ENCODE measurements at places on chromosomes 11 and 22.

DNA sequence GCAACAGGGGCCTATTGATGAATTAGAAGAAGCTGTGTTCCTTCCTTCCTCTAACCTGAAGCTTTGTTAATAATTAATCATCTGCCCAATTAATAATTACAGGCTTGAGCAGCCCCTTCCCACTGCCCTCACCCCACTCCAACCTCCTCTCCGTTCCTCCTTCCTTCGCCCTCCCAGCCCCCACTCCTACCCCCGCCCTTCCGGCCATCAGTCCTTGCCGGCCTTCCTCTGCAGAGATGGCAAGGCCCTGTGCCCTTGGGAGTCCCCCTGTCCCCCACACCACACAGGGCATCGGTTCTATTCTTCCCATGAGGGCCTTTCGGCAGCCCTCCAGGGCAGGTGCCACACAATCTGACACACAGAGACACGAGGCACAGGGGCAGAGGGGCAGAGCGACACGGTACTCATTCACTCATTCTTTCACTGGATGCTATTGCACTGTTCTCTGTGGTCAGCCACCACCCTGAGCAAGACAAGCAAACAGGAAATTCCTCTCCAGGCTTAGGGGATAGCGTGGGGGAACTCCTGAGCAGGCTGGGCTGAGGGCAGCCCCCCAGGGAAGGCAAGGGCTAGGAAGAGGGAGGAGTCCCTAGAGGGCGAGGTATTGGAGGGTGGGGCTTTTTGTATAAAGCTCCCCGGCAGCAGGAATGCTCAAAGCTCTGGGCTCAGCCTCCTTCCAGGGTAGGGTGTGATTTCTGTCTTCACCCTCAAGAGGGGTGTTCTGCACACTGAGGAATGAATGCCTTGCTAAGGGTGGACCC is 14.7 kb downstream of the MGAT3 start:
- no peak for DNase-seq

GRCh38 chr11:123034597-123034996 is 27.3 kb downstream of the HSPA8 start:
- DNase-seq, result no peak

DNA sequence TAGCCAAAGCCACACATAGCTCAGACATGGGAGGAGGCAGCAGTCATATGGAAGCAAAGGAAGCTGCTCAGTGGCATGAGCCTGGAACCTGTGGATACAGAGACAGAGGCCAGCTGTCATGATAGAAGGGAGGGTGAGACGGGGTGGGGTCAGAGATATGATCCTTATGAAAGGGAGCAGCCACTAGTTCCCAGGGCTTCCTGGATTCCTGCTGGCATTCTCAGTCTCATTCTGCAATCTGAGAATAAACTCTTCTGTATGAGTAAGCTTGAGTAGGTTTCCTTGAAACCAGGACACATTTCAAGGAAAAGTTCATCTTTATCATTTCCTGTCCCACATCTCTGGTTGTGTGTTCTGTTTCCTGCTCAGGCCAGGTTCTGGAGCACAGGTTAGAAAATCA is 220.2 kb upstream of the SNX19 start:
- no peak for DNase-seq

DNA sequence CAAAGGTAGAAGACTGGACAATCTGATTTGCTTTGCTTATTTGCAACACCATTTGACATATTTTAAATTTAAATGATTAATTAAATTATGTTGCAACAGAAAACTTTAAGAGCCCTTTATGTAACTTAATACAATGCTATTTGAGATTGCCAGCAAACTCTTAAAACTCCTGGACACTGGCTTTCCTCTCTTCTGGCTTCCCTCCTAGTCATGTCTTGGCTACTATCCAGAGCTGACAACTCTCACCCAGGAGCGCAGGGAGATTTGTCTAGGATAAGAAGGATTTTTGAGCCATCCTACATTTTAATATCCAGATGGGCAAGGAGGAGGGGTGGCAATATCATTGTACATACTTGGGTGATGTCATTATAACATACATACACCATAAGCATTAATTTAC is 134.3 kb downstream of the ELP4 start:
- peak; percentile 29 for DNase-seq

- no peak for DNase-seq
Observed at GRCh38 chr11:85779956-85780640, 30.8 kb downstream of the SYTL2 start.

- no peak for DNase-seq
Observed at GRCh38 chr22:48389916-48390315, 1437.8 kb downstream of the BRD1 start.

- DNase-seq, result no peak
Observed at GRCh38 chr11:110772863-110773262, 60.6 kb upstream of the ARHGAP20 start.

- no peak for DNase-seq
Observed at GRCh38 chr11:76209375-76209972, 3.2 kb upstream of the WNT11 start.

DNA sequence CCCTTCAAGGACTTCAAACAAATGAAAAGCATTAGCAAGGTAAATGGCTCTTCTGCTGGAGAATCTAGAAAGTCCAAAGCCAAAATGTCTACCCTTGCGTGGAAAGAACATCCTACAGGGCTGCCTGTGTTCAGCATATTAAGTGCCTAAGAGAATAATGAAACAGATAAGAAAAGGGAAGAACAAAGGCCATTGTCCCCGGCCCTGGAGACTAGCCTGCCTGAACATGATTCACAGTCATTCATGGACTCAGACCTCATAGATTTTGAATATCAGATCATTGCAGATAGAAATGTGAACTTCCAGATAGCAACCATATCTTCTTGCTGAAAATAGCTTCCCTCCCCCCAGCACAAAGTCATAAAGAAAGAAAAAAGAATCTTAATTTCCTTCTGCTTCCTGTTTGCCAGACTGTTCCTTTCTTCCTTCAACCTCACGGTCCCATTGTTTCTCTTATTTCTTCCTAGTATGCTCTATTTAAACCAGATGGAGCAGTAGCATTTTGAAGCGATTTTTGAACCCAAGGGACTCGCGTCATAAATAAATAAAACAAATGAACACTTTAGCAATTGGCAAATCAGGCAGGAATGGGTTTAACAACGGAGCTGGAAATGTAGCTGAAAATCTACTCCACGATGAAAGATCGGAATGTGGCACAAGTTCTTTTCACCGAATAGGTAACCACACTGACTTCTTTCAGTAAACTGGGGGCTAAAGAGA is 408.2 kb upstream of the CCDC90B start:
- peak; percentile 80 for DNase-seq

DNA sequence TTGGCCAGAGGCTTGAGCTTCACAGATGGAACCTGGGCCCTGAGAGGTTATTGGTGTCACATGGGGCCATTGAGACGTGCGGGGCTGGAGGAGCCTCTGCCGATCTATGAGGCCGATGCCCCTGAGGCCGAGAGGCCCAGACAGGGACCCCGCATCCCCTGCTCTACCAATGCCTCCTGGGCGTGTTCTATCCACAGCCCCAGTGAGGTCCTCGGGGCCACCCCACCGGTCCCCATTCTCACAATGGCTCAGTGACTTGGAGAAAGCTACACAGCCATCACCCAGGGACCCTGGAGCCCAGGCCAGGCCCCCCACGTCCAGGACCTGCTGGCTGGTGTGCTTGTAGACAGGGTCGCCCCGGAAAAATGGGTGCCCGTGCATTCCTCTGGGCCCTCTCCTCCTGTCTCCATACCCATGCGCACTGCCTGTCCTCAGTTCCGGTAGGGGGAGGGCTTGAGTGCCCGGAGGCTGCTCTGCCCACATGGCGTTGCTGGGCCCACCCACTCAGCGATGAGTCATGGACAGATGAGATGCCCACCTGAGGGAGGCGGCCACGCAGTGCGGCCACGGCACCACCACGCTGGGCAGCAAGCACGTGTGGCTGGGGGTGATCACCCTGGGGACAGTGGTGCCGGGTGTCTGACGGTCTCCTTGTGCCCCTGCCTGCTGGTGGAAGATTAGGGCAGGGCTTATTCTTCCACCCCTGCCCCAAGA is 1224.7 kb downstream of the BRD1 start:
- no peak for DNase-seq

- DNase-seq, result no peak
Observed at GRCh38 chr22:45710469-45710868, 38.8 kb downstream of the ATXN10 start.

DNA sequence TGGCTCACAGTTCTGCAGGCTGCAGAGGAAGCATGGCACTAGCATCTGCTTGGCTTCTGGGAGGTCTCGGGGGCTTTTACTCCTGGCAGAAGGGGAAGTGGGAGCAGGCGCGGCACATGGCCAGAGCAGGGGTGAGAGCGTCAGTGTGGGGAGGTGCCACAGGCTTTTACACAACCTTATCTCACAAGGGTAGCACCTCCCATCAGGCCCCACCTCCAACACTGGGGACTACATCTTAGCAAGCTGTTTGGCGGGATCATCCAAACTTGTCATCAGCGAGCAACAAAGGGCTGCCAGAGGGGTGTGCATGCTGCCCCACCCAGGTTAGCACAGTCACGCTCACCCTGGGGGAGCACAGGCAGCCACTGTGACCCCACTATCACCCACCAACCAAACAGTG is 18.9 kb upstream of the YPEL1 start:
- no peak for DNase-seq

- DNase-seq, result peak; percentile 23
Observed at GRCh38 chr11:76604626-76605241, 65.8 kb downstream of the LRRC32 start.

- DNase-seq, result no peak
Observed at GRCh38 chr22:43438666-43439347, 27.0 kb downstream of the MPPED1 start.

DNA sequence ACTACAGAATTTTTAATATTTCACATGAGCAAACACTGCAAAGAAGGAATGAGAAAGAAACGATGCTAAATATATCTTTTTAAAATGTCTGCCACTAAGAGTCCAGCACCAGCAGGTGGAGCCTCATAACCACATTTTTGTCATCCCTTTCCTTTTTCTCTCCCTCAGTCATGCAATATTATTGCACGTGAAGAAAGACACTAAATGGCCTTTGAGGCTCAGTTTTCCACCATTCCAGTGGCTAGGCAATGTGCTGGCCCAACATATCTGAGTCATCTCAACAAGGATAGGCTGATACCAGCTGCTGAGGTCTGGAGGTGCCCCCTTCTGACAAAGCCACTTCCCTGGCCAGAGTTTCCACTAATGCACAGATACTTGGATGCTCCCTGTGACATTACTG is 1.8 kb downstream of the ALKBH8 start:
- DNase-seq, result no peak

DNA sequence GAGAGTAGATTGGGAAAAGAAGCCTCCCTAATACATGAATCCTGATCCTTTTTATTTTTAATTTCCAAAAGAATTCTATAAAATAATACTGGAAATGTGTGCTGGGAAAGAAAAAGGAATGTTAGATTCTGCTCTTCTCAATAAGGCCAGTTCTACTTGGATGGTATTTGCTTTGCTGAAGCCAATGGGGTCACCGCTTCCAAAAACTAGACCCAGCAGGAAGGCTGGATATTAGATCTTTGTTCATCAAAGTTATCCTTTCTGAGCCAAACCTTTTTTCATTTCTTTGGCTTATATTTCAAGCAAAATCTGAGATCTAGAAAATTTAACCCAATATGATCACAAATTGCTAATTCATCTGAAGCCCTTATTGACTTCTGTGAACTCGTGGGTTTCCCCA is 41.4 kb downstream of the SCUBE2 start:
- no peak for DNase-seq

DNA sequence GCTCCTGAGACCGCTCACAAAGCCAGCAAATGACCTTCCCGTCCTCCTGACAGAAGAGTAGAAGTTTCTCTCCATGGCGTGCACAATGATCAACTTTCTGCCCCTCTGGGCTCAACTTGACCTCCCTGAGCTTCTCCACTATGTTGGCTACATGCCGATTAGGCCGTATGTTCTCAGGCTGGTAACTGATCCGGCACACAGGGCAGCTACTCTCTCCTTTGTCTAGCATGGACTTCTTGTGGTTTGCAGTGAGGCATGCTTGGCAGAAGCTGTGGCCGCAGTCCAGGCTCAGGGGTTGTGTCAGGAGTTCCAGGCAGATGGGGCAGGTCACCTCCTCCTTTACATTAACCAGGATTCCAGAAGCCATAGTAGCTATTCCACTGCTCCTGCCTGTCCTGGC is 5.1 kb downstream of the TRIM5 start:
- DNase-seq, result no peak

DNA sequence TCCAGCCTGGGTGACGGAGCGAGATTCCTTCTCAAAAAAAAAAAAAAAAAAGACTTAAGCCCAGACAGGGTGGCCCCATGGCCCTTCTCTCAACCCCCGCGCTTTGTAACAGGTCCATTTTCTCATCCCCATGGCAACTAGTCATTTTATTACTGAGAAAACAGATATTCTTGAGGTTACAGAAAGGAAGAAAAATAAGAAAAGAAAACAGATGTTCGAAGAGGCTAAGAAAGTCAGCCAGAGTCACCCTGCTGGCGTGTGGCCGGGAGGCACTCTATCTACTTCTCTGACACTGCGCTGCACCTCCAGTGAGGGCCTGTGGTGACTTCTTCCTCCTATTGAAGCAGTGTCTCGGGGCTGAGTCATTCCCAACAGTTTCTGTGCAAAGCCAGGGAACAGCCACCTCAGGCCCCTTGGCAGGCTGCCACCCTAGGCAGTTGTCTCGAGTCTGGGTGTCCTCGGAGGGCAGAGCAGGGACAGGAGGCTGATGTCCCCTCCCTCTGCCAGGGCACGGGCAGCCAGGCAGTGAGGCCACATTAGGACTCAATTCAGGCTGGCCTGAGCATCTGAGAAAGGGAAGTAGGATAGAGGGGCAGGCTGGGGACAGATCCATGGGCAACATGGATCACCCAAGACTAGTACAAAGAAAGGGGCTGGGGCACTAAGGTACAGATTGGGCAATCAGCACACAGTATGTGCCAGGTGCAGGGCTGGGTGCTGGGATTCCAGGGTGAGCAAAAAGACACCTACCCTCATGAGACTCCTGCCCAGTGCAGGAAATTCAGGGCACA is 16.4 kb upstream of the SYVN1 start:
- peak; percentile 61 for DNase-seq

DNA sequence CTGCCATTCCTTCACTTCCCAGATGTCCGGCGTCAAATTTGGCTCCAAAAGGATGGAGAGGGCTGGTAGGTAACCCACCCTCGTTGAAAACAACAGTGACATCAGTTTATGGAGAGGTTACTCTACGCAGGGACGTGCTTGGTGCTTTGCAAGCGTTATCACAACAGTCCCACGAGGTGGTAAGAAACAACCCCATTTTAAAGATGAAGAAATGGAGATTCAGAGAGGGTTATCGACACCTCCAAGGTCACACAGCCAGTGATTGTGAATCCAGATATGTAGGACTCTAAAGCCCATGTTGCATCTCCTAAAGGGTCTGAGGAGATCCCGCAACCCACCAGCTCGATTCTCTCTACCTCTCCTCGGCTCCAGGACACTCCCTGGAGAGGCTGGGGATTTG is 773 bp downstream of the MIAT start:
- DNase-seq, result no peak
